ENCODE measurements at places on chromosomes 4 and X.

DNA sequence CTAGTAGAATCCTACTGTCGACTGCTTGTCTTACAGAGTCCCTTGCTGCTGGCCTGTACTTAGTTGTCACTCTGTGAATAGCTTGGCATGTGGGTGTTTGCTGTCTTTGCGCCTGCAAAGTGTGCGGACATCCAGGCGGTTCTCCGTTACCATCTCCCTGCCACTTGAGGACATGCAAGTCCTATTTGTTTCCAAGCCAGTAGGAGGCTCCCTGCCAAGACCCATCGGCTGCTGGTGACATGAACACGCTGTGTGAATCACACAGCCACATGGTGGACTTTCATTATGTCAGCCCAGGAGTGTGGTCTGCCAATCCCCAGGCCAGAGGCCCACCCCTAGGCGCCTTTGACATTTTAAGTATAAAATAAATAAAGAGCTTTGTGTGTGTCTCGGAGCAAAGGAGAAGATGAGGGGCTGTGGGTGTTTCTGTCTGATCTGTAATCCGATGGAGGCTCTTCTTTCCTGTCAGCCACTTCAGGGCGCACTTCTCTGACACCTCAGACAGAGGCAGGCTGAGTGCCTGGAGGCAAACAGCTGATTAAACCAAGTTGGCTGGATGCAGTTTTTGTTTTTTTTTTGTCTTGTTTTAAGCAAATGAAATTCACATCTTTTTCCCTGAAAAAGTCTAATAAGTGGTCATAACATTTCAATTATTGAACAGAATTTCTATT, 51.5 kb downstream of the ALPK1 start:
- DNase-seq = peak; percentile 14

GRCh38 chrX:115324194-115324593, 34.7 kb downstream of the LUZP4 start:
- DNase-seq = no peak

DNA sequence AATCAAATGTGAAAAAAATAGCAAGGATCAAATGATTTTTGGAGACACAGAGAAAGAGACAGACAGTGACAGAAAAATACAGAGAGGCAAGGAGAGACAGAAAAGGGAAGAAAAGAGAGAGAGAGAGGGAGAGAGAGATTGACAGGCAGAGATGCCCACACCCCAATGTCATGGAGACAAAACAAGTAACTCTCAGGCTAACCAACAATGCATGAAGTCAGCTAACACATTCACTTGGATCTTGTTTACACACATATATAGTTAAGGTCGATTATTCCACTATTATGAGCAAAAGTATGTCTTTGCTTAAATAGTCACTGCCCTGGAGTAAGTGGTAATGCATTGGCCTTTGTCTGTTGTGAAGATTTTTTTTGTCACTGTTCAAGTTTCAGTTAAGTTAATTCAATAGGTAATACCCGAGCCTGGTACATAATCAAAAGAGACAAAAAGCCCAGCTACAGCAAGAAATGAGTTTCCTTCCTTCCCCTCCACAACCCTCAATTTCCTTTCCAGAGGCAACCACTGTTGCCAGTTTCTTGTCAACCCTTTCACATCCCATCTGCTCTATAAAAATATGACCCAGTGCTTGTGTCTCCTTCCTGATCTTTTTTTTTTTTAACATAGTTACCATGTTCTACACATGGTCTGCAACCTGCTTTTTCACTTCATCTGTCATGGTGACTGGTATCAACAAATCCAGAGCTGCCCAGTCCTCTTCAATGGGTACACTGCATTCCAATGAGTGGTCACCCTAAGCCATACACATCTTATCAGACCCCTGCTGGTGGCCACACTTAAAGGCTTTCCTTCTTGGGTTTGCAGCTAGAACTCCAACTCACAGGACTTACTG, 52.1 kb downstream of the PROM1 start:
- no peak for DNase-seq

DNA sequence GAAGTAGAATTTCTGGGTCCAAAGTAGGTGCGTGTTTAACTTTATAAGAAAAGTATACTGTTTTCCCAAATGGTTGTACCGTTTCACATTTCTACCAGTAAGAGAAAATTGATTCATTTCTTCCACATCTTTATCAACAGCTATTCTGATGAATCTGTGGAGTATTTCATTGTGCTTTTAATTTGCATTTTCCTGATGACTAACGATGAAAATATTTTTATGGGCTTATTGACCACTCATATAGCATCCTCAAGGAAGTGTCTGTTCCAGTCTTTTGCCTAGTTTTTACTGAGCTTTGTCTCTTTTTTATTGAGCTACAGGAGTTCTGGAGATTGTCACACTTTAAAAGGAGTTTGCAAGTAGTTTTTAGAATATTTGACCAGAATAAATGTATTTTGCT, 92.6 kb downstream of the ASB9 start:
- no peak for DNase-seq

DNA sequence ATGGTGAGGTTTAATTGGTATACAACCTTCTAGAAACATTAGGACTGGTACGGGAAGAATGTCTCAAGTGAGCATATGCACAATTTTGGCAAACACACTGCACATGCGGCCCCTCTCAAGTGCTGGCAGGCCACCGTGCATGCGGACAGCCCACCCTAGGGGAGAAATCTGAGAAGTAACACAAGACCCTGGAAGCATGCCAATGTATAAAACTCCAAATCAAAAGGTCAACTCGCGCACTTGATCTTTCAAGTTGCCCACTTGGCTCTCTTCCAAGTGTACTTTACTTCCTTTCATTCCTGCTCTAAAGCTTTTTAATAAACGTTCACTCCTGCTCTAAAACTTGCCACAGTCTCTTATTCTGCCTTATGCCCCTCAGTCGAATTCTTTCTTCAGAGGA, 488.3 kb downstream of the CFAP47 start:
- no peak for DNase-seq

- no peak for DNase-seq
Measured at GRCh38 chrX:10702031-10702430, 81.6 kb upstream of the MID1 start.

Measured in SK-N-MC (cell line).